ENCODE measurements at places on chromosomes 16 and 17. TPM values are rescaled to one million over a fixed set of nuclear protein-coding genes. Genes with fewer than 3 reads are reported as not detected.

EPN2 gene
- total RNA-seq, result 16.5 TPM

AXIN2 gene
- 1.0 TPM for total RNA-seq

TAF1C gene
- 23.2 TPM for total RNA-seq

TMEM114 gene
- not detected for total RNA-seq

STAT5A gene
- 11.8 TPM for total RNA-seq

NKD1 gene
- under 0.01 TPM for total RNA-seq

GRB2 gene
- 62.9 TPM for total RNA-seq

KRTAP4-3 gene
- not detected for total RNA-seq
